ENCODE measurements at places on chromosomes 13 and 19. TPM values are rescaled to one million over a fixed set of nuclear protein-coding genes. Genes with fewer than 3 reads are reported as not detected.

BRSK1 gene
- total RNA-seq = 4.0 TPM

GJB2 gene
- 0.54 TPM for total RNA-seq

KLK12 gene
- 1.2 TPM for total RNA-seq

CEACAM4 gene
- total RNA-seq = 0.93 TPM

SMAD9 gene
- 50.7 TPM for total RNA-seq

FAM124A gene
- 13.7 TPM for total RNA-seq

FPR3 gene
- 7.9 TPM for total RNA-seq

DIAPH3 gene
- total RNA-seq = 1.7 TPM

FAM83E gene
- total RNA-seq = not detected

ICAM5 gene
- total RNA-seq = not detected

FCAR gene
- total RNA-seq = 2.7 TPM

DIRAS1 gene
- 25.8 TPM for total RNA-seq

ZNF135 gene
- 5.8 TPM for total RNA-seq

GPC5 gene
- total RNA-seq = not detected

COX7A1 gene
- total RNA-seq = 66.6 TPM

VAV1 gene
- 2.3 TPM for total RNA-seq

HSPH1 gene
- total RNA-seq = 36.5 TPM

ZNF154 gene
- total RNA-seq = 3.8 TPM

LRFN3 gene
- total RNA-seq = 6.7 TPM

ADGRE3 gene
- not detected for total RNA-seq

MYH14 gene
- total RNA-seq = 10.0 TPM

HIF3A gene
- 115 TPM for total RNA-seq

FFAR1 gene
- not detected for total RNA-seq

SLC10A2 gene
- total RNA-seq = not detected

SLAIN1 gene
- 13.7 TPM for total RNA-seq

SCGB2B2 gene
- not detected for total RNA-seq

FCGBP gene
- total RNA-seq = 2.7 TPM

OR7C1 gene
- not detected for total RNA-seq

SYCN gene
- not detected for total RNA-seq

STAP2 gene
- total RNA-seq = 1.4 TPM

LILRB4 gene
- total RNA-seq = 3.7 TPM

KLHL1 gene
- 0.13 TPM for total RNA-seq

LCP1 gene
- total RNA-seq = 10.7 TPM

BEST2 gene
- not detected for total RNA-seq

CEACAM16 gene
- total RNA-seq = not detected

KLK6 gene
- total RNA-seq = not detected

TNNT1 gene
- total RNA-seq = not detected

ERICH6B gene
- total RNA-seq = not detected

C1QTNF9 gene
- total RNA-seq = 2.4 TPM

SBK3 gene
- total RNA-seq = 0.40 TPM

NLRP4 gene
- not detected for total RNA-seq

KLK3 gene
- not detected for total RNA-seq

SERPINE3 gene
- not detected for total RNA-seq

SYT5 gene
- total RNA-seq = 0.13 TPM

CLEC17A gene
- not detected for total RNA-seq
